ENCODE measurements at places on chromosomes 2 and 18. TPM values are rescaled to one million over a fixed set of nuclear protein-coding genes. Genes with fewer than 3 reads are reported as not detected.
A peak's percentile ranks its signal among the peaks of the same experiment; 100 is the strongest.

Gene ABCG5
- total RNA-seq = not detected

Gene EMILIN2
- total RNA-seq = 10.8 TPM

GRCh38 chr2:127609031-127609751 is 36.8 kb upstream of the GPR17 start:
- DNase-seq = no peak

DNA sequence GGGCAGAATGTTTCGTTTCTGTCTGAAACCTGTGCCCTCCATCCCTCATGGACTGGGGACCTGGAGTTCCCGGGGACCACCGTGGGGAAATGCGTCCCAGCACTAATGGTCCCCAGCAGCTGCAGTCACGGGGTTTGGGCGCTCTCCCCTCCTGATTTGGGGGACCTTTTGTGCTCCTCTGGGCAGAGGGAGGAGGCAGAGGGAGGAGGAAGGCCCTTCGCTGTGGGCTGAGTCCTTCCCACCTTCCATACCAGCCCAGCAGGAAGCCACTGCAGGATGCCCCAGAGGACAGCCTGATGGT is 3.2 kb downstream of the GPR35 start:
- no peak for DNase-seq

DNA sequence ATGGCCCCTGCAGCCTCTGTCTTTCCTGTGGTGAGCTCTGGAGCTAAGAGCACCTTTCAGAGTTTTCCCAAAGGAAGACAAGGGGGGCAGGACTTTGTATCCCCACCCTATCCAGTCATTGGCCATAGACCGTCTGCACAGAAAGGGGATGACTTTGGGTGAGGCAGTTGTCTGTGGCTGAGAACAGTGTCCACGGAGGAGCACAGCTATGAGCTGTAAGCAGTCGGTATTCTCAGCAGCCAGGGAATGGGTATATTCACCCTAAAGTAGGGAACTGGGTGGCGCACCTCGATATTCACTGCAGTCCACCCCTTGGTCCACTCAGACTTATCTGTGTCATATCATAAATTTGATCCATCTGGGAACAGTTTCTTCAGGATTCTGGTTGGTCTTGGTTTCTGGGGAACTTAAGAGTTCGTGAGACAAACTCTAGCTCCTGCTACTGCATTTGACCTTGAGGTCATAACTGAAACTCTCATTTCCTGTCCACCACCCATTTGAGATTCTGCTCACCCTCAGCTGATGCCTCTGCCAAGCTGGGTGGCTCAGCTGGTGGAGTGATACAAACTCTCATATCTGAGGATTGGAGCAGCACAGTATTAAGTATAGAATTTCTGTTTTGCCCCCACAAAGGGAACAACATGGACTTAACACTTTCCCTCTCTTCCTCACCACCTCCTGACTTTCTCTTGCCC is 45.2 kb upstream of the SCG2 start:
- no peak for DNase-seq

- DNase-seq = peak; percentile 24
These were observed 82.3 kb downstream of the STPG4 start for GRCh38 chr2:47072728-47073191.

All from stomach (tissue), 19 donors.